Left renal cortex interstitium (tissue), 4 donors: ENCODE measurements at places on chromosomes 1 and 21.

DNA sequence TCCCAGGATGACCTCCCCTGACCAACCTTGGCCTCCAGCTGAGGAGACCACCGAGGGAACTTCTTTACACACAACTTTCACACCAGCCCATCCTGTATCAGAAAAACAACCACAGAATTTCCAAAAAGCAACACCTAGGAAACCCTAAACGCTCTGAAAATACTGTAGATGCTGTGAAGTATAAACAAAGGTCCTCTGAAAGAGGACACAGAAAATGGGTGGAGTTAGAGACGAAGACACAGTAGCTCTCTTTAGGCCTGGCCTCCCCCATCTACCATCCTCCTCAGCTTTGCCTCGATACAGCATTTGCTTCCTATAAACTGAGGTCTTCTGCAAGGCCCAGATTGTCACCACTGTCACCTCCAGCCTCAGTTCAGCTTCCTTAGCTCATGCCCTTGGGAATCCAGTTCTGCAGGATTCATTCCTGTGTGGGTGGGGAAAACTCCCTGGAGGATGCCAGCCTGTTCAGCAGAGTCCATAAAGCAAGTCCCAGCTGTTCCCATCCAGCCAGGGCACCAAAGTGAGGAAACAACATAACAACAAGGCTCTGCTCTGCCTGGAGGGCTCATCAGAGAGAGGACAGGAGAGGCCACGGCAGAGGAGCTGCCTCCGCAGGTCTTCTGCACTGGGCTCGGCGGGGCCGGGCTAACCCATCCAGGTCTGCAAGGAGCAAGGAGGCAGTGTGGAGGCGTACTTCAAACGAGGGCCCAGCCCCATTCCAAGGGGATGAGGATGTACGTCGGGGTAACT, 15.0 kb downstream of the PIK3C2B start:
- DNase-seq, result no peak

DNA sequence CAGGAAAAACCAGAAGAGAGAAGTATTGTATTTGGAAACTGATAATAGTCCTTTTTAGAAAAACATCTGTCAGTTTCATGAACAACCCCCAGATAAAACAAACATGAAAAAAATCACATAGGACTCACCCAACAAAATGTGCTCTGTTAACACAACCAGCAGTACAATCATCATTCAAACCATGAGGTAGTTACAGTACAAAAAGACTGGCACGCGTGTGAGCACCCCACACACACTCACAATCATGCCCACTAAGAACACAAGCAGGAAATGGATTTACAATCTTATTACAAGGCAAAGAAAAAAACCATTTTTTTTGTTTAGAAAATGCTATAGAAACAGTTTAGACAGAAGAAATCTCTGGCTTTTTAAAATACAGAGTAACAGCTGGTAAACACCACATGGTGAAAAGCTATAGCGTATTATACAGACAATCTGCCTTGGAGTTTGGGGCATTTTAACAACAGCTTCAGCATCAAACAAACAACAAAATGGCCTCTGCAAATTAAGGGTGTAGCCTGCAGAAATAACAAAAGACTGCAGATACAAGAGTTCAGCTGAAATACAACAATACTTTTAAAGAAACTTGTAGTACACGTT, 180.0 kb downstream of the CDC7 start:
- no peak for DNase-seq

- no peak for DNase-seq
These were observed 18.9 kb upstream of the USP24 start for GRCh38 chr1:55234016-55234415.

GRCh38 chr1:73736125-73736524, 461.9 kb downstream of the LRRIQ3 start:
- no peak for DNase-seq

- no peak for DNase-seq
These were observed 640.4 kb upstream of the ADGRL4 start for GRCh38 chr1:79646880-79647279.

DNA sequence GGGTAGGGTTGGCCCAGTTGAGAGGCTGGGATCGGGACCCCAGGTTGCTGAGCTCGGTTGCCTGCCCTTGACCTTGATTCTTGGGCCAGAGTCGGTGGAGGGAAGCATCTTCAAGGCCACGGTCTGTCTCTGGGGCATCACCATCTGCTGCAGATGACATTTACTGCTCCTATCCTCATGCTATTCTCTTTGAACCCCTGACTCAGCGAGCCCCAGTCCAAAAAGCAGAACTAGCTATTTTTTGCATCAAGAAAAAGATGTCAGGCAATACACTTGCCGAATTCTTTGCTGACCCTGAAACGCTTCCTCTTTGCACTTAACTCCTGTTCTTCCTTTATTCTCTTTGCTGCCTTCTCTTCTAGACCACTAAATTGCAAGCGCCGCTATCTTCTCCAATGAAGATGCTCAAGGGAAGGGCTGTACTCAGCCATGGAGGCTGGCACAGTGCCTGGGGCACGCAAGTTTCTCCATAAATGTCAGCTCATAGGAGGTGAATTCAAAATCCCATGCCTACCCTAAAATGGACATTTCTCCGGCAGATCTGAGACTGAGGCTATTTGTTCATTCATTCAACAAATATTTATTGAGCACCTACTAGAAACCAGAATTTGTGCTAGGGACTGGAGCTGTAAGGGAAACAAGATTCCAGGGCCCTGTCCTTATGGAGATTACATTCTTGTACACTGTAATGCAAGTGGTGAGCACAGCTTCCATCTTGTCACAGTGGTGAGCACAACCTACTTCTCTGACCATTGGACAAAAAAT, 20.5 kb upstream of the CAPZB start:
- DNase-seq, result no peak

DNA sequence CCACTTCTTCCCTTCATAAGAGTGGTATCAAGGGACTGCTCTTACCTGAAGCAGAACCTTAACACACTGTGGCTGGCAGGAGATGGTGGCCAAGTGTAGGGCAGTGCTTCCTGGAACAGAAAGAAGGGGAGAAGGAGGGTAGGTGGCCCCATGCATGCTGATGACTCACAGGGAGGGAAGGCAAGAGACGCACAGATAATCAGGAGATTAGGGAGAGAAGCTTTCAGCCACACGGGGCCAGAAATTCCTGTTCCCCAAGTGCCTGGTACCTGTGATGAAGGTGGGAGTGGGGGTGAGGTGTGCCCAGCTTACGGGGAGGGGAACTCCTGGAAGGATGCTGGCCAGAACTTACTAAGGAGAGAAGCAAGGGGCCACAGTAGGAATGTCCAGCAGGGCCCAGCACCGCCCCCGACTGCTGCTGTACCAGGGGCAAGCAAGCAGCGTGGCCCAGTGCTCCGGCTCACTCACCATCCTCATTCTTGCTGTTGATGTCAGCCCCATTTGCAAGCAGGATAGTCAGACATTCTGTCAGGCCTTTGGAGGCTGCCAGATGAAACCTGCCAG, 7.7 kb downstream of the ANKRD35 start:
- DNase-seq, result no peak

- DNase-seq, result no peak
These were observed 402.8 kb downstream of the PCP4 start for GRCh38 chr21:40270047-40270446.
